HCEC 1CT (cell line): ENCODE measurements at places on chromosomes 12 and 14.

GRCh38 chr14:58954052-58954451 is 234.4 kb upstream of the DAAM1 start:
- DNase-seq, result no peak

DNA sequence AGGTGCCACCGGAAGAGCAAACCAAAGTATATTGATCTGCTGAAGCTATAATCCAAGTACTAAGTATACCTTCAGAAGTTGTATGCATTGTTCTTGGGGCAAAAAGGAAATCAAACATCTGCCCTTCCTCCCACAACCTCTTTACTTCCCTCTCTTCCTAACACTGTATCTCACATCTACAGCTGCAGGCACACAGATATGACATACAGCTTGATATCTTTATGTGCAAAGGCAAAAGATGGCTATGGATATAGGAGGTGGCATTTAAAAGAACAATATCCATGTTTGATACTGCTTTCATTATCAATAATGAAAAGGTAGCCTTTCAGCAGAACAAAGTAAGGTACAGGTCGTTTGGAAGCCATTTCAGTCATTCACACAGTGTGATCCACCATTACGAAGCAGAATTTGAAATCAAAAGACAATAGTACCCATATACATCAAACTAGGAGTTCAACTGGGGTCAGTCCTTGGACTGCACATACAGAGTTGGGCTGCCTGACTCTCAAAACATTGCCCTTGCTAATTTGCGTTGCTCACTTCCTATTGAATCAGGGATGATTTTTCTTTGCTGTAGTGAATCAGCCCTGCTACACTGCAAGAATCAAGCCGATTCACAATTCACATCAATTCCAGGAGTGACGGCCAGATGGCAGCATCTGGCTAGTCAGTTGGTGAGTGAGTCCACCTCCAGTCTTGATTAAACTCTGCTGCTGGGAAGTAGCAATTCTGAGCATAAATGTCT is 8.9 kb downstream of the ANG start:
- peak; percentile 60 for DNase-seq

GRCh38 chr12:75638792-75639191 is 127.4 kb upstream of the KRR1 start:
- DNase-seq, result no peak

DNA sequence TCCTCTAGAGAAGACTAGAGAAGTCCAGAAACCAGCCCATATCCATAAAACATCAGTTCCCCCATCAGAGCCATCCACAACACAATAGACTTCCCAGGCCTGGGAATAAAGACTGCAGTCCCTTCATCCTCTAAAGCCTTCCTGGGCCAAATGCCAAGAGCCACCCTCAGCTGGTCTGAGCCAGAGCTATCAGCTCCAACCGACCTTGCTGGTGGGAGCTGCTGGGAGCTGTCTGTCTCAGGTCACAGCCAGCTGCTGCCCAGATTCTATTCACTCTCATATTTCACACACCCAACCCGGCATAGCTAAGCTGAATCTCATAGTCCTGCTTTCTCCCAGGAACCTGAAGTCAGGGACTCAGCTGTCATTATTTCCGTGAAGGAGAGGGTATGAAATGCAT is 10.9 kb upstream of the TFCP2 start:
- DNase-seq, result no peak

DNA sequence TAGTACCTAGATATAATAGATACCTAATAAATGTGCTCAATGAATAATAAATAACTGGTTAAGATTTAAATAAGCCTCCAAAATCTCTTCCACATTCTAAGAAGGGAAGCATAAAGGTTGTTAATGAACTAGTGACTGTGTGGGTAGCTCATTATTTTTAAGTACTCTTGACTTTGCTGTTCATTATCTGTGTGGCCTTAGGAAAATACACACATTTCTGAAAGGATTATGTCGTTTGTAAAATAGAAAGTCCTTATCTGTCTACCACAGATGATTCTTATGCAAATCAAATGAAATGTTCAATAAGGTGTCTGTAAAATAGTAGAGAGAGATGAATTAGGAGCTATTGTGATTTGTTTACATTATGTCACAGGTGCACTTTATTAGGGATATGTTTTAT is 119.5 kb downstream of the LRRK2 start:
- DNase-seq, result no peak

GRCh38 chr14:95887351-95887750 is 10.7 kb downstream of the TUNAR start:
- DNase-seq, result no peak

DNA sequence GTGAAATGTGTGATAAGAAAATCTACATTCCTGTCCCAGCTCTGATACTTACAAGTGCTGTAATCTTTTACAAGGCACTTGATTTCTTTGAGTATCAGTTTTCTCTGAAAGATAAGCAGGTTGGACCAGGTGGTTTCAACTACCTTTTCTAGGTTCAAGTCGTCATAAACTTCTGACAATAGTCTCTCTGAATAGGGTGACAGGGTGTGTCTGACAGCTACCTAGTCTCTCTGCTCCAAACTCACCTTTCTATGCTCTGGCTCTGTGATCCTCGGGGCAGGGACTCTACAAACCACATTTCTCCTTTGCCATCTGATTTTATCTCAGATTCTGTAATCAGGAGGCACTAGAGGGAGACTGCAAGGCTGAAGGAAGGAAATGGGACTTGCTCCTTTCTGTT is 137.7 kb upstream of the SYT1 start:
- no peak for DNase-seq

DNA sequence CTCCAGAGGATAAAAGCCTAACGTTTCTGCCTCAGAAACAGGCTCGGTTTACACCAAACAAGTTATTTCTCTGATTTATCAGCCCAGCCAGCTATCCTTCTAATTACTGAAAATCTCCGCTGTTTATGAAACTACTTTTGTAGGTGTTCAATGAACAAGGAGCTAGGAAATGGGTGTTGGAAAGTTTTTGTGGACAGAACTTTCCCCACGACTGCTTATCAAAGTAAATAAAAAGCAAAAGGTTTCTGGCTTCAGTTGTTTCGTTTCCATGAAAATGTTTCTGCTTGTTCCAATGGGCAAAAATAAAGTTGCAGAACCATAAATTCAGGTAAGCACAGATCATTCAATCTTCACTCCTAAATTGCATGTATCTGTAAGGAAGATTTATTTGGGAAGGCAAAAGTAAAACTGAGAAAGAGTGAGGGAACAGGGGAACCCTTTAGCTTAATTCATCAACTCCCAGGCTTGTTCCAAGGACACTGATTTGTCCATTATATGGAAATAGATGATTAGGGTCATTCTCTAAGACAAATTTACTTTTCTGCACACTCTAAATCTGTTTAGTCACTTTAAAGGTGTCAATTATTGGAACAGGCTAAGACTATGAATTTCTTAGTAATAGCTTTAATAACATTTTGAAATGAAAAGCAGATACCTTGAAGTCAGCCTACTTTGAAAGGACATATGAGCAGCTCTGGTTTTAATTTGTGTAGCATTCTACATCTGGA is 175.9 kb upstream of the CDKN3 start:
- no peak for DNase-seq

- no peak for DNase-seq
Observed at GRCh38 chr12:65411171-65411570, 132.7 kb downstream of the MSRB3 start.
